ENCODE measurements at places on chromosomes 2 and 18.

DNA sequence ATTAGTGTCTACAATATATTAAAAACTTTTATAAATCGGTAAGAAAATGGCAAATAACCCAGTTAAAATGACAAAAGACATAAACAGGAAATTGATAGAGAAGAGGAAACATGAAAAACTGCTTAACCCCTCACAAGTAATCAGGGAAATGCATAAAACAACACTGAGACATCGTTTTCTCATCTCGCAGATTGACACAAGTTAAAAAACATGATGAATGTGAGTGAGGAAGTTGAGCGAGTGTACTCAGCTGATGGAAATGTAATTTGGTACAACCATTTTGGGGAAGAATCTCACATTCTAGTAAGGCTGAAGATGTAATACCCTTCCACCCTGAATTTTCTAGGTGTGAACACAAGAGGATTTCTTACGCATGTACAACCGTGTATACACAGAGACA, 18.0 kb upstream of the THOC1 start:
- no peak for DNase-seq

GRCh38 chr2:19787134-19787533, 114.6 kb downstream of the TTC32 start:
- no peak for DNase-seq

DNA sequence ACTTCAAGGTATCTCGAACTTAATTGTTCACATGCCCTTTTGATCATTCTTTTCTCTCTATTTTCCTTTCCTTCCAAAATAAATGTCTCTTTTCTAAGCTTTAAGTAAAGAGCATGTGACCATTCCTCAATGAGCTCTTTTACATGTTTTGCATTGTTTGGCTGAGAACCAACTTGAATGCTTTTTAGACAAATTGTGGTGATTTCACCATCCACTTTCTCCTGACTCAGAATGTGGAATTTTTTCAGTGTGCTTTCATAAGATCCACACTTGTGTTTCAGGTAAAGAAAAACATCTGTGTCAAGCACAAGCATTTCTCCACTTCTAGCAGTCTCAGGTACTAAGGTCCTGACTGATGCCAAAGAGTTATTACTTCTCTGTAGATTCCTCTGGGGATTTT, 10.7 kb downstream of the RBM43 start:
- DNase-seq: no peak

DNA sequence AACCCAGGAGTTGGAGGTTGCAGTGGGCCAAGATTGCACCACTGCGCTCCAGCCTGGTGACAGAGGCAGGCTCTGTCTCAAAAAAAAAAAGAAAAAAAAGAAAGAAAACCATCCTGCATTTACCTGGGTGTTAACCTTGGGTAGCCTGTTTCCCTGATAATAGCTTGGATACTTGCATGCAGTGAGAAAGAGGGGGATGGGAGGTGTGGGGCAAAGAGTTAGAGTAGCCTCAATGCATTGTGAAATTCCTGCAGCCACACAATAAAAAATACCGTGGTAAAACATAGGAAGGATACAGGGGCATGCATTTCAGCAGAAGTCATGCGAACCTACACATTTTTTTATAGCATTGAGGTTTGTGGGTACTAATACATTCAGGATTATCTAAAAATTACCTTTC, 76.6 kb upstream of the ZNF516 start:
- DNase-seq: peak; percentile 81

GRCh38 chr2:233438573-233439147, 84.4 kb downstream of the DGKD start:
- no peak for DNase-seq

GRCh38 chr2:209619782-209620181, 151.8 kb upstream of the UNC80 start:
- peak; percentile 88 for DNase-seq

DNA sequence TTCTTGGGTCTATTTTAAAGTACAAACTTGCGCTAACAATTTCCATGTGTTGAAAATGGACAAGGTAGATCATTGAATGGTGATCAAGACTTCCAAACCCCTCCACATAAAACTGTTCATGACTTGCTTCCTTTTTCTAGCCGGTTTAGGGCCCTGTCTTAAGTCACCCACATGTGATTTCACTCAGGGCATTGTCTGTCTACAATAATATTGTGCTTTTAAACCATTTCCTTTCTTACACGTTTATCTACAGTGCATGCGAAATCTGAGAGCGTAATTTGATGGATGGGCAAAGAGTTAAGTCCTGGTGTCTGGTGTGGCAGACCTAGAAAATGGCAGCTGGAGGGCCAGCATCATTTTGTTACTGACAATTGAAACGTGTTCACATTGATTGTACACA, 2.0 kb upstream of the ZNF516 start:
- DNase-seq: peak; percentile 47

GRCh38 chr2:216616083-216616678, 17.0 kb upstream of the IGFBP2 start:
- DNase-seq: no peak

GRCh38 chr2:47697000-47697601, 85.8 kb upstream of the MSH6 start:
- DNase-seq: no peak

DNA sequence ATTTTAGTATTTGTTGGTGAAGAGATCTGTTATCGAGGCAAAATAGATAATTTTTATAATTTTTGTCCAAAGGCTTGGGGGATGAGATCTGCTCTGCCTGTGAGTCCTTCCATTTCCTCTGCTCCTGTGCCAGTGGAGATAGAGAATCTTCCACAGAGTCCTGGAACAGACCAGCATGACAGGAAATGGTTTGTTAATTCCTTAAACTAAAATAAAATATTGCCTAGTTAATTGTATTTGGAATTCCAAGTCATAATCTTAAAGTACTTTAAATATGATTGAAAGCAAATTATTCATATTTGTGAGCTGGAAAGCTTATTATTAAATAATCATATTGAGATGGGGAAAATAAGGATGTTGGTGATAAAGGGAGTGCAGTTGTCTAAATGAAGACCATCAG, 87.8 kb downstream of the EPB41L5 start:
- DNase-seq: no peak

DNA sequence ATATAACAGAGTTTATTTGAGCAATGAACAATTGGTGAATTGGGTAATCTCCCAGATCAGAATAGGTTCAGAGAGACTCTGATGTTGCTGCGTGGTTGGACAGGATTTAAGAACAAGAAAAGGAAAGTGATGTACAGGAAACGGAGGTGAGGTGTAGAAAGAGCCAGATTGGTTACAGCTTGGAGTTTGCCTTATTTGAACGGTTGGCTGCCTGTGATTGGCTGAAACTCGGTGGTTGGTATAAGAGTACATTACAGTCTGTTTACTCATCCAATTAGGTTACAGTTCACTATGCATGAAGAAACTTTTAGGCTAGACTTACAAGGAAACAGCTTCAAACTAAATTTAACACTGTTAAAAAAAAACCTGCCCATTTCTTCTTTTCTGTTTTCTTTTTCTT, 68.0 kb upstream of the CABLES1 start:
- DNase-seq: peak; percentile 18

DNA sequence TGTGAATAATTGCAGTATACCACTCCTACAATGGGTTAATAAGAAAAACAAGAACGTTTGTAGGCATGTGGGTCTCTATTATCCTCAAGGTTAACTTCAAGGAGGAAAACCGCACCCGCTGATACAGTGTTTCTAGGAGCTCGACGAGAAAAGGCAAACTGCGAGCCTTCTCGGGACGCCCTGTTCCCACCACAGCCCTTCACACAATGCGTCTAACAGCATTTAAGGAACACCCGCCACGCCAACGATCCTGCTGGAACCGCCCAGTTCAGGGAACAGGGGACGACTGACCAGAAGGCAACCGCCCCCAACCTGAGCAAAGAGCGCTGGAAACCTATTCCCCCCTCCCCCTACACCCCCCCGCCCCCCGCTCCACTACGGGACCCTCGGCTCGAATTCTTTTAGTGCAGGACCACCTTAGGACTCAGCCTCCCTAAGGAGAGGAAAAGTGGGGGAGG, 710 bp upstream of the TMSB10 start:
- DNase-seq: peak; percentile 71

- DNase-seq: peak; percentile 21
Measured at GRCh38 chr2:207662203-207662602, 37.0 kb upstream of the METTL21A start.

DNA sequence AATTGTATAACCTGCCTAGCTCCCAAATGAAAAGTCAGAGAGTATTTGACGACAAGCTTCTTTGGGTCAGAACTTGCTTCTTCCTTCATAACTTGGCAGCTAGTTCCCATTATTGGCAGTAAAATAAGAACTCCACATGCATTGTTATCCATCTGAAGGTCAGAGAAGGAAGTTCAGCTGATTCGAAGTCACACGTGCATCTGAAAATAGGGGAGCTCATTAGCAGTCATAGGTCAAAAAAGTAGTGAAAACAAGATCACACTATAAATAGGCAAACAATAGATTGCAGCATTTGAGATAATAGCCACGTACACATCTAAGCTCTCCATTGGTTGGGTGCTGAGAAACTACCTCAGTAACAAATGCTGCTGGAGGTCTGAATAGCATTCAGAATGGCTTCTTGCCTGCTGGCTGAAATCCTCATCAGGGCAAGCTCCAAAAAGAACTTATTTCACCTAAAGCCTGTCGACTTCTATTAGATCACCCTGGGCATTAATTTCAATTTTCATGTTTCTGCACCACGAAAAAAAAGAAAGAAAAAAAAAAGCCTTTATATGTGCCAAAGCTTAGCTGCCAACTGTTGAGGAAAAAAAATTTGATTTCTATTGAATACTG, 1492.9 kb upstream of the CELF4 start:
- no peak for DNase-seq

DNA sequence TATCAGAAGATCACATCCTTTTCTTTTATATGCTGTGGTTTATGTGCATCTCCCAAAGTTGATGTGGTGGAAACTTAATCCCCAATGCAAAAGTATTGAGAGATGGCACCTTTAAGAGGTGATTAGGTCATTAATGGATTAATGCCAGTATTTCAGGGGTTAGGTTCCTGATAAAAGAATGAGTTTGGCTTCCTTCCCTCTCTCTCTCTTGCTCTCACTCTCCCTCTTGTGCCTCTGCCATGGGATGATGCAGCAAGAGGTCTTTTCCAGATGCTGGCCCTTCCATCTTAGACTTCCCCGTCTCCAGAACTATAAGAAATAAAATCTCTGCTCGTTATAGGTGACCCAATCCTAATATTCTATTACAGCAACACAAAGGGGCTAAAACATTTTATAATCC, 85.0 kb downstream of the TTC27 start:
- no peak for DNase-seq

DNA sequence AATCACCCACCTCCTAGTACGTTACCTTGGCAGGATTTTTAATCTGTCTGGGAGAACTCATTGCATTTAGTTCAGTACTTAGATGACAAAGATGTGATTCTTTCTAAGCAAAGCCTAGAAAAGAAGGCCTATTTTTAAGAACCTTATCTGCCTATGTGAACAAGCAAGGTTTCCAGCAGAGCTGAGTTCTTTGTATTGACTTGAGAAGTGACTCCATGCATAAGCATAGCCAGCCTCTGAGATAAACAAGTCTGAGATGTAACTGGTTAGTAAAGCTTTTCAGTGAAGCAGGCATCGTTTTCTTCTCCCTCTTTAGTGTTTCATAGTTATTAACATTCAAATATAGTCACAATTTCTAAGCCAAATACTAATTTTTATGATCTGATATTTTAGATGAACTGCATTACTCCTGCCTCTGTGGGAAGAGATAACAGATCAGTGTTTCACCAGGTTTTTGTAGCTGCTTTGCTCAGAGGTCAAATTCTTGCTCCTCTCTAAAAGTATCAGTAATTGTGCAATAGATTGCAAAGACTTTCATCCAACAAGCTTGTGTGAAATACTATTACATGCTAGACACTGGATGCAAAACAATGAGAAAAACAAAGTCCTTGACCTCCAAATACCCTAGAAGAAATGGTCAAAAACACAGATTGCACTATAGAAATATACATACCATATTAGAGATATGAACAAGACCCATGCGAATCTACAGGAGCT, 107.8 kb downstream of the MBD2 start:
- DNase-seq: no peak

DNA sequence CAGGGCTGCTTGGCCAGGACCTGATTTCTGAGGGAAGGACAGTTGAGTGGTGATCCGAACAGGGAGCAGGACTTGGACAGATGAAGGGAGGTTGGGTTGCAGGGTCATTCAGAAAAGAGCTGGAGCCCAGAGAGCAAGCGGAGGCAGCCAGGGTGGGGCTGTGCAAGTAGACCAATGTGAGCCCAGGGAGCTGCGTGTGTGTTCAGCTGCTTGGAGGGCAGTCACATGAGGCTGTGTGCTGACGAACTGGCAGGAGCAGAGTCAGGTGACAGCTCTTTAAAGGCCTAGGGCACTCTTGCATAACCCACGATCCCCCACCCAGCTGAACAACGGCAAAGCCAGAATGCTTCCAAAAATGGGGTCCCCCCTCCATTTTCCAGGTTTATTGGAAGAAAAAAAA, 4.6 kb upstream of the MLPH start:
- no peak for DNase-seq

- DNase-seq: no peak
Measured at GRCh38 chr2:6965071-6965795, 48.0 kb downstream of the RNF144A start.

DNA sequence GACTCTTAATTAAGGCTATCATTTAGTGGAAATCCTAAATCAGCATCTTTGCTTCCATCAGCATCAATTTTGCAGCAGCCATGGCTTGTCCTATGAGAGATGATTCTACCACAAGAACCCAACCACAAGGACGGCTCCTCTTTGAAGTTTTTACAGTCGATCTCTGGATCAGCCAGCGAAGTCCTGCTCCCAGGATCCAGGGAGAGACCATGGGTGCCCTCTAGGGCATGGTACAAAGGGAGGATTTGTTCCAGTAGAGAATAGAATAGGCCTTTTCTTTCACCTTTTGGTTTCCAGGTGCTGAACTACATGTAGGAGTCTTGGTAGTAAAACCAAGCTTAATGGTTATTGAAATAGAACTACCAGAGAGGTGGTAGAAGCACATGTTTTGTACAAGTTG, 52.7 kb downstream of the TMEM200C start:
- no peak for DNase-seq

- DNase-seq: no peak
Measured at GRCh38 chr18:57062844-57063243, 84.0 kb upstream of the BOD1L2 start.

DNA sequence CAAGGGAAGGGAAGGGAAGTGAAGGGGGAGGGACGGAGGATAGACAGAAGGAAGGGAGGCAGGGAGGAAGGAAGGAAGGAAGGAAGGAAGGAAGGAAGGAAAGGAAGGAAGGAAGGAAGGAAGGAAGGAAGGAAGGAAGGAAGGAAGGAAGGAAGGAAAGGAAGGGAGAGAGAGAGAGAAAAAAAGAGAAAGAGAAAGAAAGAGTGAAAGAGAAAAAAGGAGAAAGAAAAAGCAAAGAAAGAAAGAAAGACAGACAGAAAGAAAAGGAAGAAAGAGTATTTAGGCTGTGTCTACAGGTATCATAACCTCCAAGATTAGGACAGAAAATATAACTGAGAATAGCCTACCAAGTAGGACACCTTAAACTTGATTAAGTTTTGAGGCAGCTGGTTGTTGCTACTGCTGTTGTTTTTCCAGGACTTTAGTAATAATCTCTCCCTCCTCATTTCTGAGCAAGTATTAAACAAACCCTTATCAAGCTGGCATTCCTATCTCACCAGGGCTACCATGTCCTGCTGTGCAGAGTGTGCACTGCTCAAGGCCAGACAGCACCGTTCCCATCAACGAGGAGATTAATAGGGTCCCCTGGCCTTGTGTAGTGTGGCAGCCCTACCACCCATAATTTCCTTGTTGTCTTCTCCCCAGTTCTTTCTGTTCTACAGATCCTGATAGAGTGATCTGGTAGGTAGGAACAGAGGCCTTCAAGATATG, 90.5 kb upstream of the FHL2 start:
- DNase-seq: no peak

GRCh38 chr2:232458661-232459418, 2.9 kb downstream of the ALPI start:
- DNase-seq: no peak

- no peak for DNase-seq
Measured at GRCh38 chr2:12168354-12168753, 421.9 kb downstream of the LPIN1 start.

Data from NB4 (cell line).